Activated T-cell treated with anti-CD3 and anti-CD28 coated beads for 1 hour (primary cell): ENCODE measurements at places on chromosomes 2 and 18.

DNA sequence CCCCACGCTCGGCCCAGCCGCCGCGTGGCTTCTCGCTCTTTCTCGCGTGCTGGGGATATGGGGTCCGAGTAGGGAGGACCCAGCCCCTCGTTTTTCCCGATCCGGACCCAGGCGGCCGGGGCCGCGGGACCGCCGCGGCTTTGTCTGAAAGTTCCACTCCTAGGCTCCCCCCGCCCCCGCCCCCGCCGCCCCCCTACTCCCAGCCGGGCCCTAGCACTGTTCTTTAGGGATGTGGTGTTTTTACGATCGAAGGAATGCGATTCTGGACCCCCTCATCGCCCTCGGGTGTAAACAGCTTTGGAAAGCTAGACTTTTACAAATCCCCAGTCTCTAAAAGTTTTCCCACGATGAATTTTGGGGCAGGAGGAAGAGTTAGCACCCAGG, 819 bp downstream of the TGIF1 start:
- DNase-seq: no peak

- DNase-seq: no peak
Observed at GRCh38 chr18:40066368-40066767, 1888.7 kb upstream of the PIK3C3 start.

DNA sequence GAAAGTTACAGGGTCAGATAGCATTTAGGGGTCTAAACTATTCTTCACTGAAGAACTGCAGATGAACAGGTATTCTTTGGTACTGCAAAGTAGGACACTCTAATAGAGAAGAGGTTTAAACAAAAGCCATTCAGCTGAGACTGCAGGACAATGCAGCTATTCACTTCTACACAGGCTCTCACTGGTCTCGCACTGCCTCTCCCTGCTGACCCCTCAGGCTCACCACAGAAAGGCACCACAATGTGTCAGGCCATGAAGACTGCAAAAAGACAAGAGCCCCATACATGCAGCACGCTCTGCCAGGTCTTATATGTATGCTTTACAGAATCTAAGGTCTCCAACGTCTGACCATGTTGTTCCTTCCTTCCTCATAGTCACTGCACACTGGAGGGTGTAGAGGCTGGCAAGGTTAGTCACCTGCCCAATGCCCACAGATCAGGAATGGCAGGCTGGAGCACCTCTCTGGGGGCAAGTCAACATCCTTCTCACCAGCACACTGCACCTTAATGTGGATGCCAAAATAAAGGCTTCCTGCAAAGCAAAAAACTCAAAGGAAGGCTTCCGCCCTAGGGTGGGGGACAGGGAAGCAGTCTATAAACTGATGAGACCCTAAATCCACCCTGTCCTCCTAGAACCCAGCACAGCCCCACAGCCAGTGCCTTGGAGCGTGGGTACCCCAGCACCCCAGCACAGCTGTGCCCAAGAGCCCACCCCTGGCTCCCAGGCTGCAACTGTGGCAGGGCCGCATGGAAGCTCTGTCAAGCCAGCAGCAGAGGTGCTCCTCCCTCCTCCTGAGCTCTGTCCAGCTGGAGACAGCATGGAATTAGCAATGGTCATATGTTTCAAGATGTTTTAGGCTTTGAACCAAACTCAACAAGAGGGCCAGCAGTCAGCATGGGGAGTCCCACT, 10.7 kb upstream of the RNU4ATAC start:
- DNase-seq: no peak

GRCh38 chr18:13393338-13393737, 174.8 kb downstream of the LDLRAD4 start:
- no peak for DNase-seq

DNA sequence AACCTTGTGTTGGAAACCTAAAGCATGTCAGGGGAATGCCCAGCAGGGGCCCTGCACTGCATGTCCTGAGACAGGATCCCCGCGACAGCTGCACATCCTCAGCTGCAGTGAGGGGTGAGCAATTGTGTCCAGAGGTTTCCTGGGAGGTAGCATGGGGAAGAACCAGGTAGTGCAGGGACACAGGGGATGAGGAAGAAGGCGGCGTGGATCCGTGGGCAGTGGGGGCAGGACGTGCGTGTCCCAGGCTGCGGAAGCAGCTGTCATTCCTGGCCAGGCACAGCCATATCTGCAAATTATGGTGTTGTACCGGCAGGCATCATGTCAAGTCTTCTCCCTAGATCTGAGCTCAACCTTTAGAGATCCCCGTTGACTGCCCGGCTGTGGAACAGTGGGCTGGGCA, 238.2 kb upstream of the MYT1L start:
- no peak for DNase-seq
